Ascending aorta (tissue), 2 donors: ENCODE measurements at places on chromosomes 2 and 18. TPM values are rescaled to one million over a fixed set of nuclear protein-coding genes. Genes with fewer than 3 reads are reported as not detected.

The MAIP1 gene
- 11.7 TPM for total RNA-seq

The UGT1A5 gene
- not detected for total RNA-seq

The DYTN gene
- not detected for total RNA-seq

The GRB14 gene
- total RNA-seq: 1.1 TPM

The IL36A gene
- total RNA-seq: not detected

The C1QL2 gene
- total RNA-seq: 11.6 TPM

The MOCOS gene
- 0.21 TPM for total RNA-seq

The SERPINB5 gene
- not detected for total RNA-seq
